ENCODE measurements at places on chromosomes 12 and 14. TPM values are rescaled to one million over a fixed set of nuclear protein-coding genes. Genes with fewer than 3 reads are reported as not detected.

GRCh38 chr12:8886502-8887284, 27.6 kb upstream of the PHC1 start:
- H3K27me3 ChIP-seq, result no peaks in the 10 kb centered on the region
- no peak overlapping the region for H3K4me3 ChIP-seq
- no peak overlapping the region for H3K27ac ChIP-seq
- H3K36me3 ChIP-seq, result no peaks in the 10 kb centered on the region

DNA sequence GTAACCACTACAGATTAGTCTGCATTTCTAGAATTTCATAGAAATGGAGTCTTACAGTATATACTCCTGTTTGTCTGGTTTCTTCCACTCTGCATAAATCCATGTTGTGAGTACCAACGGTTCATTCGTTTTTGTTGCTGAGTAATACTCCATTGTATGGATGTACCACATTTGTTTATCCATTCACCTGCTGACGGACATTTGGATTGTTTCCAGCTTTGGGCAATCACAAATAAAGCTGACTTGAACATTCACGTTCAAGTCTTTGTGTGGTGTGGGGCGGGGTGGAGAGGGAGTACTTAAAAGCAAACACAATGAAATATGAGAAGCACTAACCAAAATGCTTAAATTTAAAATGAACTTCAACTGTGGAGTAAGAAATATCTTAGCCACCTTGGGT, 7.1 kb downstream of the HECTD4 start:
- H3K36me3 ChIP-seq, result no peaks in the 10 kb centered on the region
- H3K4me3 ChIP-seq, result no peak overlapping the region
- DNase-seq, result no peak
- H3K27ac ChIP-seq, result no peak overlapping the region
- no peaks in the 10 kb centered on the region for H3K27me3 ChIP-seq
- peaks cover 15% of the 10 kb centered on the region for H3K4me1 ChIP-seq

DNA sequence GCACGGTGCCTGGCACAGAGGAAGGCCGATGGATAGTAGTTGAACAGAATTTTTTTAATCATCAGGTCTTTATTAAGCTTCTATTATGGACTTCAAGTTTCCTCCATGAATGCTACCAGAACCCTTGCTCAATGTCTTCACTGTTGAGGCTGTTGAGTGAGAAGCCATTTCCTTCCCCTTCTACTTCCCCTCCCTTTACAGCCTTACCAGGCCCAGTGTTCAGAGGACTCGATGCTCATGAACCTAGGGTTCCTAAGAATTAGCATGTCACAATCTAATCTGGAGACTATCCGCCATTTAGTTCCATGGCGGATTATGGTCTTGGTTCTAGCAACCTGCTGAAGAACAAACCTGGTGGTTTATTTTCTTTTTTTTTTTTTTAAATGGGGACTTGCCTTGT, 17.7 kb downstream of the ETV6 start:
- H3K4me1 ChIP-seq, result peaks cover 38% of the 10 kb centered on the region
- no peaks in the 10 kb centered on the region for H3K36me3 ChIP-seq
- no peak for DNase-seq
- no peaks in the 10 kb centered on the region for H3K27me3 ChIP-seq
- no peak overlapping the region for H3K4me3 ChIP-seq
- H3K27ac ChIP-seq, result no peak overlapping the region

DNA sequence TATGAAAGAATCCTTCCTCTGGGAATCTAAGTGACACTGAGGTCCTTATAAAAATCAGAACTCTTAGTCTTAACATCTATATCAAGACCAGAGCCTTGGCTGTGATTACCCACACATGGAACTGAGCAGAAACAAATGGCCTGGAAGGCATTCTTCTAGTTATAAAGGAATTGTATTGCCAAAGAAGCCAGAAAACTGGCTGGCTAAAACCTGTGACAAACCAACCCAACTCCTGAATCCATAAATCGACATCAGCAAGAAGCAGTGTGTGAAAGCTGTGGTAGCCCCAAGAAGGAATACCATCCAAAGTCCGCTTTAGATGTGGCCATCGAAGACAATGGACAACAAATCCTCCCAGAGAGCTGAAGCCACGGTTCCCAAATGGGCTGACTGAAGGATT, 97.9 kb upstream of the CCDC91 start:
- H3K4me1 ChIP-seq, result no peaks in the 10 kb centered on the region
- H3K27ac ChIP-seq, result no peak overlapping the region
- H3K27me3 ChIP-seq, result no peaks in the 10 kb centered on the region
- H3K4me3 ChIP-seq, result no peak overlapping the region

GRCh38 chr12:570435-570920, 92.8 kb downstream of the NINJ2 start:
- DNase-seq, result peak; percentile 92
- H3K4me1 ChIP-seq, result peaks cover 17% of the 10 kb centered on the region
- peak overlapping the region; percentile 79 for H3K4me3 ChIP-seq
- H3K36me3 ChIP-seq, result no peaks in the 10 kb centered on the region
- H3K27me3 ChIP-seq, result no peaks in the 10 kb centered on the region

GRCh38 chr12:18221726-18222125, 39.6 kb upstream of the PIK3C2G start:
- H3K36me3 ChIP-seq, result no peaks in the 10 kb centered on the region
- no peaks in the 10 kb centered on the region for H3K4me1 ChIP-seq
- no peak overlapping the region for H3K4me3 ChIP-seq
- H3K27me3 ChIP-seq, result no peaks in the 10 kb centered on the region

The FAM90A1 gene
- total RNA-seq, result not detected

DNA sequence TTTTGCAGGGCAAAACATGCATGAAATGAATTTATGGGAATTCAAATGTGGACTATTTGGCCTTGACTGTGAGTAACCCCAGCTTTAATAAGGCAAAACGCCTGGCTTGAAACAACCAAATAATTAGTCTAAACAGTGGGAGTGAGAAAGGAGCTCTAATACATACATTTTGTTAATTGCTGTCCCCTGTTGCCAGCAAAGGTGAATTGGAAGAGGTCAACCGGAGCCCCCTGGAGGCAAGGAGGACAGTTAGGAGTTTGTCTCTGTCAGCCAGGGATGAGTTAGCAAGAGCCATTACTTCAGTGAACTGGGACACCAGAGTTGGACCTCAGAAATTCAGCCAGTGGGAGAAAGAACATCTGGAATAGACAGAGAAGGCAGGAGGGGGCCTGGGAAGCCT, 17.4 kb downstream of the KRT76 start:
- H3K36me3 ChIP-seq, result no peaks in the 10 kb centered on the region
- DNase-seq, result no peak
- no peak overlapping the region for H3K4me3 ChIP-seq

The SIX1 gene
- total RNA-seq, result 58.0 TPM

GRCh38 chr12:104420868-104421267, 35.9 kb upstream of the CHST11 start:
- no peak overlapping the region for H3K27ac ChIP-seq
- H3K4me1 ChIP-seq, result no peaks in the 10 kb centered on the region
- DNase-seq, result no peak
- H3K4me3 ChIP-seq, result no peak overlapping the region
- H3K27me3 ChIP-seq, result no peaks in the 10 kb centered on the region
- H3K36me3 ChIP-seq, result peaks cover 4% of the 10 kb centered on the region

DNA sequence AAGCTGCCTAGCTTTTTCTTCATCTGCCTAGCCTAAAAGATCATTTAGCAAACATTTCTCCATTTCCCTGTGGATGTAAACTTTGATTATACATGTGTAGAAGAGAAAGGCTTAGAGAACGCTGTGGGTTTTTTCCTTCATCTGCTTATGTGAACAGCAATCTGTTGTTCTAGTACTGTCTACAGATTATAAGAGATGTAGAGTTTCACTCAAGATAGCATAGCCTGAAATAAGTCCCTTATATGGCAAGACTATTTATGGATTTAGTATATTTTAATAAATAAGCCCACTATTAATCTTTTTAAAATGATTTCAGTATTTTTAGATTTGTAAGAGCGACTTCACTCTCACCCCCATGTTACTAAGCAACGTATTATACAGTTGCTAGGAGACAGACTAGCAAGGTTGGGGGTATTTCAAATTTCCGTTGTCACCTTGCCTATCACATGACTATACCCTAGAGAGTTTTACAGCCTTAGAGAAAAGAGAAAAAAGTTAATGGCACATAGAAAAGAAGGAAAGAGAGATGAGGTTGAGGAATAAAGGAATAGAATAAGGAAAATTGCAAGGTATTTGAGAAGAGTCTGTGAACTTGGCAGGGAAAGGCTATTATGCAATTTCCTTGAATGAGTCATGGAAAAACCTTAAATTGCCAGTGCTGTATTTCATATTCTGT, 12.2 kb upstream of the TUBA1A start:
- H3K27me3 ChIP-seq, result no peaks in the 10 kb centered on the region
- H3K4me3 ChIP-seq, result peak overlapping the region; percentile 26
- H3K27ac ChIP-seq, result peak overlapping the region; percentile 60
- DNase-seq, result no peak
- H3K4me1 ChIP-seq, result peaks cover 15% of the 10 kb centered on the region

DNA sequence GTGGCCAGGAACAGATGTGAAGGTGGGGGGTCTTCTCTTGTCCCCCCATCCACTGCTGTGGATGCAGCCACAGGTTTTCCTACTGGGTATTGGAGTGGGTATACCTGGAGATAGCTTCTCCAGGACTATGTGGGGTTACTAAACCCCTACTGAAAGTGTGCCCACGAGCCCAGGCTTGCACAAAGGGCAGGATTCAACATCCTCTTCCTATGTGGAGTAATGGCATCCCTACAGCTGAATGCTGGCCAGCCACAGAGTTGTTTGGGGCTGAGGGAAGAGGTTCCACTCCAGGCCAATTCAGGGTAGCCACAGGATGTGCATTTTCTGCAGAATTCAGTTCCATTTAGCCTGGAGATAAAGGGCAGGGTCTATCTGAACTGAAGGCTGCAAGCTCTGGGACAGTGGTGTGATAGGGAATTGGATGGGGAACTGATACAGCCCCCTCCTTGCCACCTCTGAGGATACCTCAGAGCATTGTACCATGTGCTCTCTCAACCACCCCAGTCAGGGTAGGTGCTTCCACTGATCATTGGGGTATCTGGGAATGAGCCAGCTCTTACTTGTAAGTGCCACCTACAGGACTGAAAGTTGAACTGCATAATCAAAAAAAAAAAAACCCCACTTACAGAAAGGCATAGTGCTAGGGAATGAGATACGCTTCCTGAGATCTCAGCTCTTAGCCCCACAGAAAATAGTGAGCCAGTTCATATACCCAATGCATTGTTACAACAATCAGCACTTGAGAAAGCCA, 187.1 kb downstream of the KITLG start:
- H3K27ac ChIP-seq, result no peak overlapping the region
- no peaks in the 10 kb centered on the region for H3K27me3 ChIP-seq
- DNase-seq, result no peak
- H3K4me3 ChIP-seq, result no peak overlapping the region

The KRT7 gene
- total RNA-seq, result 3.9 TPM

- H3K27ac ChIP-seq, result no peak overlapping the region
- no peaks in the 10 kb centered on the region for H3K27me3 ChIP-seq
- no peak for DNase-seq
These were observed 98.3 kb upstream of the ATF1 start for GRCh38 chr12:50665609-50666008.

The TPH2 gene
- total RNA-seq, result not detected

DNA sequence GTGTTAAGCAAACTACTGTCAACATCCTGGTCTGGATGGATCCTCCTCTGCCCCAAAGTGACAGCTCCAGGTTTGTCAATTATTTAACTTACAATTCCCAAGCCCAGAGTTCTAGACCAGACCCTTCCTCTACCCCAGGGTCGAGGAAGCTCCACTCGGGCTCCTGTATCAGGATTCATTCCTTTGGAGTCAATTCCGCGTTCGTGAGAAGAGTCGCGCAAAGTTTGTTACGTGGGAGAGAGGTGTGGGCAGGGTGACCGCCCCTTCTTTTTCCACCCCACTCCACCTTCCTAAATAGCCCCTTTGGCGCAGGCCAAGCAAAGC, 479 bp downstream of the SEL1L start:
- peaks cover 38% of the 10 kb centered on the region for H3K4me1 ChIP-seq
- H3K27me3 ChIP-seq, result no peaks in the 10 kb centered on the region
- peak overlapping the region; percentile 89 for H3K27ac ChIP-seq
- peak overlapping the region; percentile 97 for H3K4me3 ChIP-seq
- no peaks in the 10 kb centered on the region for H3K36me3 ChIP-seq

DNA sequence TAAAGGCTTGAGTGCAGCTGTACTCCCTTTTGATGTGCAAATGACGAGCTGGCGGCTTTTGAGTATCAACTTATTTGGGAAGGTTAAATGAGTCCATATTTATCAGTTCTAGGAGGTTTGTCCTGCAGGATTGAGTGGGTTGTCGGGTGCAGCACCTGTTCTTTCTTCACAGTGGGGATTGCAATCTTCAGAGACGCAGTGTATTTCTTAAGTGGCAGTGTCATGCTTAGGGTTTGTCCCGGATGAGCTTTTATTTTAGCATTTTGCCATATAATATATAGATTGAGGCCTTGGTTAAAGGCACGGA, 1.2 kb downstream of the FUT8 start:
- H3K4me1 ChIP-seq, result peaks cover 5% of the 10 kb centered on the region
- no peaks in the 10 kb centered on the region for H3K36me3 ChIP-seq
- peak overlapping the region; percentile 80 for H3K4me3 ChIP-seq
- H3K27me3 ChIP-seq, result no peaks in the 10 kb centered on the region
- H3K27ac ChIP-seq, result no peak overlapping the region

The BDKRB2 gene
- 0.30 TPM for total RNA-seq

The BEGAIN gene
- total RNA-seq, result 1.0 TPM

The DNAJC22 gene
- not detected for total RNA-seq

DNA sequence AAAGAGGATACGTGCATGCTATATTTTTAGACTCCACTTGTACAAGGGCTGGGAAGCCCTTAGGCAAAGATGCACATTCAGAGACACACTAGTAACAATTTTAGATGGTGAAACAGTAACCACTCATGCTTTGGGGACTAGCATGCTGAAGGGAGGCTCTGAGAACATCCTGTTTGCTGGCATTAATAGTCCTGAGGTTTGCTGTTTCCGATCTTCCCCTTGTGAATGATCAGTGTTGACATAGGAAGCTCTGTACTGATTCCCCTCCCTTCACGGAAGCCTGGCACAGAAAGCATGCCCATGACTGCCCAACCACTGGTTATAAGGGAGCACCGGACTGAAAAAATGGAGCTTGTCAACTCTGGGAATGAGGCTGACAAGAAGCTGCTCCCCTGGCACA, 164.6 kb downstream of the GCH1 start:
- H3K4me3 ChIP-seq, result no peak overlapping the region
- no peak for DNase-seq
- H3K27me3 ChIP-seq, result no peaks in the 10 kb centered on the region
- peak overlapping the region; percentile 65 for H3K27ac ChIP-seq

The PTPRR gene
- 0.08 TPM for total RNA-seq

- no peak for DNase-seq
- H3K36me3 ChIP-seq, result no peaks in the 10 kb centered on the region
- no peak overlapping the region for H3K27ac ChIP-seq
- H3K4me3 ChIP-seq, result no peak overlapping the region
These were observed 16.0 kb upstream of the CDK17 start for GRCh38 chr12:96416033-96416799.

DNA sequence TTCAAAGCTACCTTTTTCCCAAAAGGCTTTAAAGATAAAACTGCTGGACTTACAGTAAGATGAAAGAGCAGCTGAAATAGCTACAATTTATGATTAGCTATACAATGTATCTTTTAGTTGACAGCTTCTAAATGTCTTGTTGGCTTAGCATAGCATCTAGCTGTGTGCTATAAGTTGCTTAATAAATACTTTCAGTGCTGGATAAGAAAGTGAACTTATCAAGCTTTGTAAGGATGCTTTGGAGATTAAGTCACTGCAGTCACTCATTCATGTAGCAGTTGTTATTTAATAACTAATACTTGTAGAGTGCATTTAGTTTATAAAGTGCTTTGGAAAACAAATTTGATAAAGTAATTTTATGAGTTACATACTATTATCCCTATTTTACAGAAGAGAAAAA, 14.6 kb downstream of the CFAP54 start:
- no peak overlapping the region for H3K27ac ChIP-seq
- peaks cover 5% of the 10 kb centered on the region for H3K4me1 ChIP-seq
- H3K27me3 ChIP-seq, result no peaks in the 10 kb centered on the region
- H3K4me3 ChIP-seq, result no peak overlapping the region
- no peaks in the 10 kb centered on the region for H3K36me3 ChIP-seq
- DNase-seq, result no peak
